Ascending aorta (tissue), 2 donors: ENCODE measurements at places on chromosomes 13 and 19. TPM values are rescaled to one million over a fixed set of nuclear protein-coding genes. Genes with fewer than 3 reads are reported as not detected.

The CD33 gene
- total RNA-seq: 1.3 TPM

The SIGLEC8 gene
- total RNA-seq: not detected

The LSM4 gene
- total RNA-seq: 62.5 TPM

The KPNA3 gene
- total RNA-seq: 5.9 TPM

The TUBA3C gene
- not detected for total RNA-seq

The OR7C1 gene
- total RNA-seq: not detected

The FBXL3 gene
- 102 TPM for total RNA-seq

The CNFN gene
- not detected for total RNA-seq

The IZUMO4 gene
- not detected for total RNA-seq

The ZNF726 gene
- not detected for total RNA-seq

The ANKRD24 gene
- not detected for total RNA-seq

The APC2 gene
- total RNA-seq: not detected

The SYNGR4 gene
- total RNA-seq: not detected

The ZNF30 gene
- total RNA-seq: 11.8 TPM

The PLPP2 gene
- total RNA-seq: 55.3 TPM

The ZNF578 gene
- total RNA-seq: not detected

The PRKCG gene
- total RNA-seq: not detected

The ZNF229 gene
- total RNA-seq: 2.1 TPM

The AMER2 gene
- total RNA-seq: not detected

The SBK2 gene
- not detected for total RNA-seq

The HCN2 gene
- total RNA-seq: not detected

The ZNF285 gene
- total RNA-seq: not detected

The KLK3 gene
- total RNA-seq: not detected

The ZNF846 gene
- 1.9 TPM for total RNA-seq

The IRF3 gene
- total RNA-seq: 75.9 TPM

The MYBPC2 gene
- total RNA-seq: not detected

The SWSAP1 gene
- total RNA-seq: 4.5 TPM

The VRK3 gene
- 27.6 TPM for total RNA-seq

The NKG7 gene
- total RNA-seq: 30.2 TPM

The SHC2 gene
- total RNA-seq: 51.2 TPM

The LAIR1 gene
- 11.1 TPM for total RNA-seq

The PLA2G4C gene
- 110 TPM for total RNA-seq

The ZNF320 gene
- not detected for total RNA-seq

The STARD13 gene
- 34.6 TPM for total RNA-seq

The SYT3 gene
- 2.2 TPM for total RNA-seq

The ARID3A gene
- 55.3 TPM for total RNA-seq

The IL4I1 gene
- 0.96 TPM for total RNA-seq

The C2CD4C gene
- total RNA-seq: 5.7 TPM

The ZNF14 gene
- 4.8 TPM for total RNA-seq

The UBE2L5 gene
- total RNA-seq: not detected

The ADGRE2 gene
- total RNA-seq: 0.21 TPM

The PODNL1 gene
- total RNA-seq: 12.9 TPM

The OR7D2 gene
- not detected for total RNA-seq

The POU4F1 gene
- total RNA-seq: not detected
